ENCODE measurements at places on chromosomes 5 and 9.

DNA sequence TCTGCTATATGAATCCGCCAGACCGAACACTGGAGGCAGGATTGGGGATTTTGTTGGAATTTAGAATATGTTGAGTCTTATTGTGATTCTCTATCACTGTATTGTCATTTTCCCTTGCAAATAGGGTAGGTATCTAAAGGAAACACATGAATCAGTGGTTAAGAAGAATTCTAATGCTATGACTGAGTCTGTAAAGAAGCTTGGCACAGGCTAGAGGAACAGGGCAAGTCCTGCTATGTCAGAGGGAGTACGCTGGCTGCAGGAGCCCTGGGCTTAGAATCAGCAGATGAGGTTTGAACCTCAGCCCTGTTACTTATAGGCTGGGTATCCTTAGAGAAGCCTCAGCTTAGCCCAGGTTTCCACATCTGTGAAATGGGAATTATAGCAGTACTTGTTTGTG is 198.1 kb downstream of the NR3C1 start:
- DNase-seq = no peak

DNA sequence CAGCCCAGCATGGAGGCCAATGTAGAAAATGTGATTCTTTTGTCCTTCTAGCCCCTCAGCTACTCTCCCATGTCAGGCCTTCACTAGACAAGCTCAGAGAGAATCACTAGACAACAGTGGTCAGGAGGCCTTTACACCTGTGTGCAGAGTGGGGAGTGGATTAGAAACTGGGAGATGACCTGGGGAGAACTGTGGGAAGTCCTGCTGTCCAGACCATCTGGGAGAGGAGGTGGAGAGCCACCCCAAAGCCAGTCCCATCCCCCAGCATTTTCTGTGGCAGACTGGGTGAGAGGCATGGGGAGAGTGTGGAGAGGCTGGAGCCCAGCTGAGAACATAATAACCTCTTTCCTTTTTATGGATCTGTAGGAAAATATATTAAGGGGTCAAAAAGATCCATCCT is 452.0 kb upstream of the DMAC1 start:
- DNase-seq = no peak

- DNase-seq = no peak
Observed at GRCh38 chr9:76198336-76198735, 195.9 kb downstream of the RFK start.

DNA sequence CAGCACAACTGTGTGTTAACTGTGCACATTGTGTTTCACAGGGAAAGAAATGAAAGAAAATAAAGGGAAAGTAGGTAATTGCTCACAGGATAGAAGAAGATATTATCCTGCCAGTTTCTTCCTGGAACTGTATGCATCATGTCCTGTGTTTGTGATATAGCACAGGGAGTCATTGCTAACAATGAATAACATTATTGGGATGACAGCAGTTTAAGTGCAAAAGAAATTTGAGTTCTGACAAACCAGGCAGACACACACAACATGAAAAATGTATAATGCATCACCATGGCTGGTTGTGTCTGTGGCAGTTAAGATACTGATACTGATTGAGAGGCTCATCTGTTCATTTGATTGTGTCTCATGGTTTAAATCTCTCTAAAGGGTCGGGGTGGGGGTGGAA is 145.4 kb downstream of the SPATA31D1 start:
- DNase-seq = no peak

- DNase-seq = no peak
Observed at GRCh38 chr9:126763130-126763764, 41.6 kb upstream of the ZBTB43 start.

- DNase-seq = peak; percentile 25
Observed at GRCh38 chr9:84139296-84140070, 158.9 kb downstream of the RMI1 start.

GRCh38 chr5:167582283-167582682 is 709.2 kb upstream of the WWC1 start:
- DNase-seq = no peak

- no peak for DNase-seq
Observed at GRCh38 chr9:132541870-132542830, 40.3 kb upstream of the BARHL1 start.

DNA sequence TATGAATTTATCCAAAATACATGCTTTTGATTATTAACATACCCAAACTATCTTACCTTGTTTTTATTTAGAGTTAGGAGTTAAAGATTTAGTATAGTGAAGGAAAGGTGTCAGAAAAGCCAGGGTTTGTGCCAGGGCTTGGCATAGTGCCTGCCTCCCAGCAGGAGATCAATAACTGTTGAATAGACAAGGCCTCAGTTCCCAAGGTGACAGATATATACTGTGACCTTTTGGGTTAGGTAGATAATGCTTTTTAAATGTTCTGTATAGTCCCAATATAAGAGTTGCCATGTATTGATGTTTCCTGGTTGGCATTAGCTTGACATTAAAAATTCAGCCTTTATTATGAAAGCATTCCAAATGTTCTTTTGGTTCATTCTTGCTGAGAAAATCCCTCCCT is 121.8 kb downstream of the MCTP1 start:
- peak; percentile 45 for DNase-seq

DNA sequence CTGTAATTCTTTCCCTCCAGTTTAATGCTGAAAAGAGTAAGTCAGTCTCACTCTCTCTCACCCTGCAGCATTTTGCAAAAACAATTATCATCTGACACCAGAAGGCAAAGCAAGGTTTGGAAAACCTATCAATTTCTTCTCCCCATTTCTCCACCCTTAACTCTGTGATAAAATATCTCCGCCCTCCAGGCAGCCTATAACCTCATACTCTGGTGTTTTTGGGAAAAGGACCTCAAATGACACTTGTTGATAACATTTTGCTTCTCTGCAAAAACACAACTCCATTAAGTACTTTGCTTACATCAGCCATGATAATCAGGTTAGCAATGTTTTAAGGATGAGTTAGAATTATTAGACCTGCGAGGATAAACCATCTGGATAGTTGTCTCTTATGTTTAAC is 2.3 kb downstream of the ANKH start:
- DNase-seq = no peak

DNA sequence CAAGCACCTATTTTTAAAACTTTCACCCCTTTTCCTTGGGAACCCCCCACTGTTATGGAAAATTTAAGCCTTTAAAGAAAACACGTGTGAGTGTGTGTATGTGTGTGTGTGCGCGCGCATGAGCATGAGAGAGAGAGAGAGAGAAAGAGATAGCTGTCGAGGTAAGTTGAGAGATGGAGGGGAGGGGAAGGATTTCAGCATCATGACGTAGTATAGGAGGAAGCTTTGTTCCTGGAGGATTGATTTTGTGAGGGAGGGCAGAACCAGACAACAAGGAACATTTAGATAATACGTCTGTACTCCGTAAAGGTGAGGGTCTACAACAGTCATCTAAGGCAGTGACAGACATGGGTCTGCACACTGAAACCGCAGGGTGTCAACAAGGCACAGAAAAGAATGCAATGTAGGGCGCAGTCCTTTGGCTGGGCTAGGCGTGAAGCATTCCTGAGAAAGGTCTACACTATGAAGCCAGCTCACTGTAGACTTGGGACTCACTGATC is 227.7 kb downstream of the SMARCA2 start:
- peak; percentile 72 for DNase-seq

GRCh38 chr5:78806544-78806943 is 158.0 kb upstream of the LHFPL2 start:
- no peak for DNase-seq

DNA sequence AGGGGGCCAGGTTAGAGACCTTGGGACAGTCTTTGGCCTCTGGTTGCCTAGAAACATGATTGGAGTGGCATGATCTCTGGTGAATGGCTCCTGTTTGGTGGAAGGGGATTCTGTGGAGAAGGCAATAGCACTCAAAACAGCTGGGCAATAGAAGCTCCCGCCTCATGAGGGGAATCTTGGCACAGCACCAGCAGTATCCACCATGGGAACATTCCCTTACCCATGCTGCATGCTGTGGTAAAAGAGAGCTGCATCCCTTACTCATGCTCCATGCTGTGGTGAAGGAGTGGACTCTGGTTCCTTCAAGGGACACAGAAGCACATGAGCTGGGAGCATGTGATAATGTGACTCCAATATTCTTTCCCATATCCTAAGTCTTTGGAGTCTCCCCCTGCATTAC is 160.6 kb downstream of the PJA2 start:
- DNase-seq = no peak

DNA sequence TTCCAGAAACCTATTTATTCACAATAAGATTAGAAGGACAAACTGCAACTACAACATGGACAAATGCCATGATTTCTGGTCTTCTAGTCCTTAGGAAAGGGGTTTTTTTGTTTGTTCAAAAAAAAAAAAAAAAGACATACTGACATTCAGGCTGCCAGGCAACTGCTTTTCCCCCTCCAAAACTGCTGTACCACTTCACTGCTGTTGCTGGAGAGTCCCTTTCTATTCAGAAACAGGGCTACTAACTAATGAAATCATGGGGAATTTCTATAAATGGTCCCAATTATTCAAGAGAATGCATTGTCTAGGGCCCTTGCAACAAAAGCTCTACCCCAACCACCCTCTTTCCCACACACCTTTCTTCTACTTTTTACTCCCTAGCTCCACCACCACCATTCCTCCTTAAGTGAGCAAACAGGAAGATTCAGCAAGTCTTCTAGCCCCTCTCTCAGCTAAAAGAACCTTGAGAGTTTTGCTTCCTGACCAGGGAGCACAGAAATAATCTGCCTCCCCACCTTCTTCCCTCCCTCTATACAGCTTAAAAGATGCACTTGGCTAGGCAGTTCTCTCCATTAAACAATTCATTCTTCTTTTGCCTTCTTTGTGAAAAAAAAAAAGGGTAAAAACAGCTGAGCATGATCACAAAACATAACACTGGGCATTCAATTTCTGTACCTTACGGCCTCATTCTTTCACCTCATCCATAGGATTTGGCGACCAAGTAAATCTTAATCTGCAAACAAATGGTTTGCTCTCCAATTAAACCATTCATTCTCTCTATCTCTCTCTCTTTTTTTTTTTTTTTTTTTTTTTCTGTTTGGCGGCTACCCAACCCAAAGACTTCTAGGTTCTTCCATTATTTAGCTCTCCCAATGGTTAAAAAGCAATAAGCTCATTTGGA is 13.8 kb downstream of the ZNF608 start:
- no peak for DNase-seq

GRCh38 chr9:35658968-35659220 is 802 bp downstream of the CCDC107 start:
- DNase-seq = peak; percentile 23

- no peak for DNase-seq
Observed at GRCh38 chr5:128424646-128425045, 113.4 kb downstream of the FBN2 start.

DNA sequence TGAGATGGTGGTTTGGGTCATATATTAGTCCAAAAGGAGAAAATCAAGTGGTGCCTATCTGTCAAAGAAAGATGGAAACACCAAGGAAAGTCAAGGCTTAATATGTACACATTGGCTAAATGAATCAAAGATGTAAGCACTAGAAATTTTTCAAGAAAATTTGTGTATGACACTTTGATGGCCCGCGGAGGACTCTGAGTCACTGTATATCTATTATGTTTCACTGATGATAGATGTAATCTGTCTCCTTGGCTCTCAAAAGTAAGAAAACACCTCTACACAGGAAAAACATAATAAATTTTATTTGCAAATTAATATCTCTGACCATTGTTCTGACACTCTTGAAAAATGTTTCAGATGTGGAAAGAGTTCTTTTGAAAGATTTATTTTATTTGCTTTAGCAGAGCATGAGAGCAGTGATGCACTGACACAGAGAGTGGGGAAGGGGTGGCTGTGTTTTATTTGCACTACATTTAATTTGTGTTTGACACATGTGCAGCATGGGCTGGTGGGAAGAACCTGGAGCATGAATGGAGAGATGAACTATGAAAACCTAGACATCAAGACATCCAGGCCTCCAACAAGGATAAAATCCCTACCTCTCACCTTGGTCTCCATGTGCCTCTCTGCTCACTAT is 180.8 kb upstream of the GAS1 start:
- DNase-seq = no peak

GRCh38 chr5:150492621-150493020 is 15.3 kb upstream of the NDST1 start:
- DNase-seq = no peak

DNA sequence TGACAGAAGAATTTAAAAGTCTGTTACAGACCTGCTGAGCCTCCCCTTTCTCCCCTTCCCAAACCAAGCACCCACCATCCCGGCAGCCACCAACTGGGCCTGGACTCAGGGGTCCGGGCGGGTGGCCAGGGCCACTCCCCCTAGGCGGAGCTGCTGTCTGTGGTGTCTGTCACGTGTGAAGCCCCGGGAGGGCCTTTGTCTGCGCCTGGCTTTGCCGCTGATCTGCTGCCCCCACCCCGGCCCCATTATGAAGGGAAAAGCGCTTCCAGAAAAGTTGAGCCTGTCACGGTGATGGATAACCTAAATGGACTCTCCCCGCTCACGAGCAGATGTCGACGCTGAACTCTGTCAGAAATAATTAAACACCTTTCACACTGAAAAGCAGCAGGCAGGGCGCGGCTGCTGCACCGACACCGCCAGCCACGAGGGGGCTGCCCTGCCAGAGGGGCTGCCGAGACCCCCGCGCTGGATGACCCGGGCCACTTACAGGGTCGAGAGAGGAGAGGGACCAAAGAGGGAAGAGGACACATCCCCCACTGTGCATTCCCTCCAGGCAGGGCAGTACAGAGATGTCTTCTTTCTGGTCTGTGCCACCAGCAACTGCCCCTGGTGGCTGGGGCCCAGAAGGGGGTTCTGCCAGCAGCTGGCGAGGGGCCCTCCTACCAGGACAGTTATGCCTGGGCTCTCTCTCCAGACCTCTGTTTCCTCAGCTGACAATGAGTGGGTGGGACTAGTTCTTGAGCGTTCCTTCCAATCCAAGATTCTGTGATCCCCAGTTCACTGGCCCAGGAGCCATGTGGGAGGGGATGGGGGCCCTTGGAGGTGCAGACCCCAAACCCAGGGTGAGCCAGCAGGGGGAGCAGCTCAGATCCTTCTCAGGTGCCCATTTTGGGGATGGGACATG is 36.0 kb upstream of the BARHL1 start:
- DNase-seq = no peak

GRCh38 chr9:116544896-116545295 is 142.2 kb upstream of the TRIM32 start:
- no peak for DNase-seq

DNA sequence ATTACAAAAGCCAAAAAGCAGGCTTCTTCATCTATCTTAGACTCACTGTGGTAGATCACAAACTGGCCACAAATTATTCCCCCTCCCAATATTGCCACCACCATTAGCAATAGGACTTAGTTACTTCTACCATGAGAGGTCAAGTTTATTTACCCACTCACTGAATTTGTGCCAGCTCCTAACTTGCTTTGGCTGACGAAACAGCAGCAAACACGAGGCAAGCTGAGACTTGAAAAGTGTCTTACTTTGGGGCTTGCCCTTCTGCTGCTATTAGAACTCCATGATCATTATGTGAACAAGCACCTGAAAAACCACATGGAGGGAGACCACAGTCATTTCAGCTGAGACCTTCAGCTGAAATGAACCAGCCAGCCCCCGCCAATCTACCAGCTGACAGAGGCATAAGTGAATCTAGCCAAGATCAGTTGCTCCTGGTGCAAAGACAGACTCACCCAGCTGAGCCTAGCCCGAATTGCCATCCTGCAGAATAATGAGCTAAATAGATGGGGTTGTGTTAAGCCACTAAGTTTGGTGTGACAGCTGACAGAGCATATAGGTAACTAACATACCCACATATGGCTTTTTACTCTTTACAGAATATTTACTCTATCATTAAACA is 5.7 kb downstream of the WDR41 start:
- DNase-seq = peak; percentile 17

All from NCI-H510A treated with DMSO at 0.1 percent for 48 hours (cell line).